ENCODE measurements at places on chromosomes 6 and 20.

DNA sequence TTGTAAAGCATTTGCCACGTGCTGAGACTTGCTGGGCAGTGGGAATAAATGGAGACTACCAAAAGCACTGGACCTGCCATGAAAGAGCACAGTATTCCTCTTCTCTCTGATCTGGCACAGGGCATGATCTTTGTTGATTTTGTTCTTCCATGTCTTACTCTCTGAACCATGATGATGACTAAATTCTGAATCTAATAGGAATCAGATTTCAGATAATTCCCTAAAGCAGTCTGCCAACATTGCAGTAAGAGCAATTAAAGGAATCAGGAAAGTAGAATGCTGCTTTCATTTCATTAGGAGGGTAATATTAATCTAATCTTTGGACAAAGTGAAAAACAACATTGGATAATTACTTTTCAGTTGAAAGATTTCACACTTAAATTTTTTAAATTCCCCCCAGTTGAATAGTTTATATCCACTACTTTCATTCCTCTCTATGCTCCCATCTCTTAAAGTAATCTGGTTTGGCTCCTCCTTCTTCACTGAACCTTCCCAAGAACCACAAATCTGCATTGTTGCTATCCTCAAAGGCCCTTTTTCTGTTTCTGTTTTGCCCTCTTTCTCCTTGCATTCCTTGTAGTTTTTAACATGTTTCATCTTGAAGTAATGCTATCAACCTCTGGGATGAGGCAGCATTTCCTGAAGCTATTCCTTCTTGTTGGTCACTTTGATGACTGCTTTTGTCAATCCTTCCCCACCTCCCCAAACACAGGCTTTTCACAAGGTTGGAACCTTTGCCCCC is 243.2 kb upstream of the TENT5A start:
- DNase-seq = no peak

DNA sequence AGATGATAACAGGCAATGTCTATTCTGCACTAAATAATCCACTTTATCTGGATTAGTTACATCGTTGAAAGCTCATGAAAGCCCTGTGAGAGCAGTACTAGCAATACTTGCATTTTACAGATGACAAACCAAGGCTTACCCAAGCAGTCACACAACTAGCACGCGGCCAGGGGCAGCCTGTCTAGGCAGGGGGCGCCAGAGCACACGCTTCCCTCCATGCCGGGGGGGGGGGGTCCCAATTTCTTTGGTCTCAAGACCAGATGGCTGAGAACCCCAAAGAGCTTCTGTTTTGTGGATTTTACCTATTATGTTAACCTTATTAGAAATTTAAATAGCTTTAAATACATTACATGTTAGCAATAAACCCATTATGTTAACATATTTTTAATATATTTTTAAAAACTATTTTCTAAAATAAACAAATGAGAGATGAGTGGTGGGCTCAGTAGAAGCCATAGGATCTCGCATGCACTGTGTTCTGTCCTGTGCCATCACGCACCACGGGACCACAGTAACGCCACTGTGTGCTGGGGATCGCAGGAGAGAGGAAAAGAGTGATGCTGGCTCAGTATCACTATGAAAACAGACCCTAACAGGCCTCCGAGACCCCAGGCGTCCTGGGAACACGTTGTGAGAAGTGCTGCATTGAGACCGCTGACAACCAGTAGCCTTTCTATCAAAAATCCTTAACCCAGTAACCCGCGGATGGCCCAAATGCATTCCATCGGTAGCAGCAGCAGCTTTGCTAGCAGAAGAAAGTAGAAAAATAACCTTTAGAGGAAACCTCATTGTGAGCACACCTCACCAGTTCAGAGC is 5.3 kb upstream of the PRR18 start:
- DNase-seq = peak; percentile 38

DNA sequence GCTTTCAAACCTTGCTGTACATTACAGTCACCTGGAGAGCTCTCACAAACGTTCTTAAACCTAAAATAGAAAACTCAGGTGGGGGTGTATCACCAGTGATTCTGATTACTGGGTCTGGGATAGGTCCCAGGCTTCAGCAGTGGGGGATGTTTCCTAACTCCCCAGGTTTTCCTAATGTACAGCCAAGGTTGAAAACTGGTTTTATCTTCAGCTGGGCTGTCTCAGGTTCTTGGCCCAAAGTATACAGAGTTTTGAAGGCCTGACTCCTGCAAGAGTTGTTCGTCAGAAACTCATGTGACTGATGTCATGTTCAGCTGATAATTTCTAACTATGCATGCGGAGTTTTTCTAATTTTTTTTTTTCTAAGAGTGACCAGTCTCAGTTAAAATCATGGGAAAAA is 9.8 kb downstream of the SYCP2L start:
- no peak for DNase-seq

DNA sequence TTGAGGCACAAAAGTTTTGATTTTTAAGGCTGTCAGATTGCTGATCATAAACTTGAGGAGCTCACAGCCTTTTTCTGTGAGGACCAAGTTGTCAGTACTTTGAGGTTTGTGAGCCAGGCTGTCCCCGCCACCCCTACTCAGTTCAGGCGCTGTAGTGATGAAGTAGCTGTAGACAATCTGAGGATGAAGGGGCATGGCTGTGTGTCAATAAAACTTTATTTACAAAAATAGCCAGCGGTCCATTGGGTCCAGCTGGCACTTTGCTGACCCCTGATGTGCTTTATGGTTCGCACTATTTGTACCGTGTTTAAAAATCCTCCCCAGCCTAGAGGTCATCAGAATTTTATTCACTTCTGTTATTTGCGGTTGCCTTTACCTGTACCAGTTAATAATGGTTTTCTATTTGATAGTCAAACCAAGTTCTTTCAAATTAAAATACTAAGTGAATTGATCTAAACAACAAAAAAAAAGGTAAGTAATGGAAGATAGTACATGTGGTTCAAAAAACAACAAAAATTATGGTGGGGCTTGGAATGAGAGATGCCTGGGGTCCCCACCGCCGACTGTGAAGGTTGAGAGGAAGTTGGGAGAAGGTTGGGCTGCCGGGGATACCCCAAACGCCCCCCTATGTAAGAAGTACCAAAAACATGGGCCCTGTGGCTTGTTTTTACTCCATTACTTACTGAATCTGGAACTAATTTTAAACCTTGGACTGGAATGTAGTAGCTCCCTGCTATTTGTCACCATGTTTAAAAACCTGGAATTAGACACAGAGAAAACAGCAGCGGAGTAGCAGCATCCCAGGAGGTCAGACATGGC is 123.6 kb downstream of the SYCP2 start:
- no peak for DNase-seq

DNA sequence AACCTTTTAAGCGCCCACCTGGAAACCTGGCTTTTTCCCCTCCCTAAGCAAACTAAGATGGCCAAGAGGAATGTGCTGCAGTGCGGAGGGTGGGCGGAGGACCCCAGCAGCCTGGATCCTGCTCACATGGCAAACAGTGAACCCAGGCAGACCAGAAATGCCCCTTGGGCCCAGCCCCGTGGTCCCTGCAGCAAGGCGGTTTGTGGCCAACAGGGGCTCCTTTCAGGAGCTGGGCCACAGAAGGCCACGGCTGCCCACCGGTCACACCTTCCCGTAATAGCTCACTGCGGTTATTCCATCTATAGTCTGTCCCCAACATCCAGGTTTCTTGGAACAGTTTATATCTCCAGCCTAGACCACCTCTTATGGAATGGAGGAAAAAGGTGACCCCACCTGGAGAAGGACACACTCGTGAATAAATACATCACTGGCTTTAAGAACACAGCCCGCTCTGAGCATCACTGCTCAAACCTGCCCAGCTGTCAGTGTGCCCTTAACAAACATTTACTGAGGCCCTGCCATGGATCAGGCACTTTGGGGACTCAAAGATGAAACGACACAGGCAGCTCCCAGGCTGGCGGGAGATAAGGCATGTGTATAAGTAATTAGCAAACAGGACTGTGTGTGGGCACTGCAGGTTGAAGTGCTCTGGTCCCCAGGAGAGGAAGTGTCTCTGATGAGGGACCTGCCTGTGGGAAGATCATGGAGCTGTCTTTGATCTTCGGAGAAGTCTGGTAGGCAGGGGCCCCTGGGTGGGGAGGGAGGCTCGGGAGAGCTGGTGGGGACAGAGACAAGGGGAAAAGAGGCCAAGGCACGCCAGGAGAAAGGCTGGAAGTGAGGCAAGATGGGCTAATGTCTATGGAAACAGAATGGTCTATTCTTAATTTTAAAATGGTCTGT is 3.2 kb upstream of the TUBB1 start:
- no peak for DNase-seq

- no peak for DNase-seq
These were observed 33.2 kb downstream of the B4GALT5 start for GRCh38 chr20:49680484-49680883.

DNA sequence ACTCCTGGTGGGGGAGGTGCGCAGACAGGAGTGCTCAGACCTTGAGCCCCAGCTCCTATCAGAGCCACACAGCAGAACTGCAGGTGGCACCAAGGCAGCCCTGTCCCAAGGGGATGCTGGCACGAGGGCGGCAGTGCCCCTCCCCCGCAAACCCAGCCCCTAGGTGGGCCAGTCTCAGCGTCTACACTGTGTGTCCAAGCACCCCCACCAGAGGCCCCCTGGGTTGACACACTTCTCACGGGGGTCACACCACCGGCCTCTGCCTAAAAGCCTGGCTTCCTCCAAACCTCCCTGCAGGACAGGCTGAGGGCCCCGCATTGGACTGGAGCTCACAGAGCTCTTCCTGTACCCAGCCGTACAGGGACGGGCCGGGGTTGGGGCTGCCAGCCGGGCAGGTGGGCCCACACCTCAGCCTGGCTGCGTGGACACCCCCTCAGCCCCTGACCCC is 8.1 kb downstream of the SLC2A4RG start:
- no peak for DNase-seq

DNA sequence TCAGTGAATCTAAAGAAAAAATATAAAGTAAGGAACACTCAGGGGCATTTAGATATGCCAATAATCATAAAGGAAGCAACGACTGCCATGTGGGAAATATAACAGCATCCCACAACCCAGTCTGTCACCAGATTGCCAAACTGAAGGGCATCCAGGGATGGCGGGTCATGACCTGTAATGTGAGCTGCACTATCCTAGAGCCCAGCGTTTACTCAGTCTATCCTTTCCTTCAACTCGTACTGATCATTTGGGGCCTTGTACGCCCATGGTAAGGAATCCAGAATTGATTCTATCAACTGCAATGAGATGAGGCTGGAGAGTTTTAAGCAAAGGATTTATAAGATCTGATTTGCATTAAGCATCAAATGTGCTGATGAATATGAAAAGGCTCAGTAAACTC is 5.3 kb downstream of the TRPC4AP start:
- no peak for DNase-seq

GRCh38 chr6:137430954-137431353 is 63.2 kb downstream of the OLIG3 start:
- DNase-seq = no peak

DNA sequence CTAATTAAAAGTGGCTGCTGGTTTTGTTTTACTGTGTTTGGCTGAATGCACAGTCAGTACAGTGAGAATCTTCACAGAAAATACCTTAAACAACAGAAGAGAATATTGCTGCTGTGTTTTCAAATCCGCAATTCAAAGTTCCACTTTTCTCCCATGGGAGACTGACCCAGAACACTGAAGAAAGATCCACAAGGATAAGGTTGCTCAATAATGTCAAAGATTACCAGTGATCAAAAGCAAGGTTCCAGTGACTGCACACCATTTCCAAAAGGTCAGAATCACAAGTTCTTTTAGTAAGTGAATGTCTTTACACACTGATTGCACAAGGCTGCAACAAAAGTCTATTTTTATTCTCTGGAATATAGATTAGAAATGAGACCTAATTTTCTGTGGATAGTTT is 82.3 kb downstream of the EPHA7 start:
- no peak for DNase-seq

DNA sequence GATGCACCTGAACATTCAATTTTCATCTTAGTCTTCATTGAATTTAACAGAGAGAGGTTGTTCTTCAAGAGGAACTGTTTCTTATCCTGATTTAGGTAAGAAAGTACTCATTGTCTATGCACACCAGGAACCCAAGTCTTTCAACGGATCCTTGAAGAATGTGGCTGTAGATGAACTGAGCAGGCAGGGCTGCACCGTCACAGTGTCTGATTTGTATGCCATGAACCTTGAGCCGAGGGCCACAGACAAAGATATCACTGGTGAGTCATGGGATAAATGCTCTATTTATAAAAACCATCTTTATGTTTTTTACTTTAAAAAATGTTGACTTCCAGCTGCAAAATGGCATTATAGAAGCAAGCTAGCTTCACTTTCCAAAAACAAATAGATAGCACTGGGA is 10.2 kb downstream of the NQO2 start:
- DNase-seq = no peak

DNA sequence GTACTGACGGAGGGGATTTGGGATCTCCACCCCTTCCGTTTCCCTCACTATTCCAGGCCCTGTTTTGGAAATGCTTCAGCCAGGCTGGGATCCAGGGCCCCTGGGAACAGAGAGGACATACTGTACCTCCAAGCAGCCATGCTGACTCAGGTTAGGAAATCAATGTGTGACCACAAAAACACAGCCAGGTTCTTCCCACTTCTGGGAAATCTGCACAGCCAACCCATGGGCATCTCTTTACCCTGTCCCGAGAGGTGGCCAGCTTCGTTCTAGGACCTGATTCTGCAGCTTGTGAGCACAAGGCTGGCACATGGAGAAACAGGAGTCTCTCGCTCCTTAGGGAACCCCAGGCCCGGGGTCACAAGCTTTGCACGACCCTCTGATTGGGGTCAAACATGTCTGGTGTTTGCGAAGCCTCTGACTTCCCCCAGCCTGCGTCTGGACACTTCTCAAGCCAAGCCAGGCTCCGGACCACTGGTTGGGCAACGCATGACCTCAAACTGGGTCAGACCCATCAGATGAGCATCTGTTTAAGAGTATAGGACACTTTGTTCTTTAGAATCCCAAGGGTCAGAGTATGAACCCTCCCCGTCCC is 8.3 kb upstream of the TTPAL start:
- no peak for DNase-seq

DNA sequence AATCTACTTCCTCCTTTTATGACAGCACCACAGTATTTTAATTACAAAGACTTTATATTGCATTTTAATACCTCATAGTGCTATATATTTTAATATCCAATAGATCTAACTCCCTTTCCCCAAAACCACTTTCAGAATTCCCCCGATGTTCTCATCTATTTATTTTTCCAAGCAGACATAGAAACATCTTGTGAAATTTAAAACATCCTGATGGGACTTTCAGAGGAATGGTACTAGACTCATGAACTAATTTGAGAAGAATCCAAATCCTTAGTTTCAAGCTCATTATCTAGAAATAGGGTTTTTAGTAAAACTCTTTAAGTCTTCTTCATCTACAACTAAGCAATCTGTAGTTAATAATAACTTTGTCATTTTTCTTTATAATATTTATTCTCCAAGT is 97.0 kb downstream of the TRERF1 start:
- DNase-seq = no peak

- DNase-seq = no peak
These were observed 306.4 kb upstream of the PRND start for GRCh38 chr20:4415281-4415680.

DNA sequence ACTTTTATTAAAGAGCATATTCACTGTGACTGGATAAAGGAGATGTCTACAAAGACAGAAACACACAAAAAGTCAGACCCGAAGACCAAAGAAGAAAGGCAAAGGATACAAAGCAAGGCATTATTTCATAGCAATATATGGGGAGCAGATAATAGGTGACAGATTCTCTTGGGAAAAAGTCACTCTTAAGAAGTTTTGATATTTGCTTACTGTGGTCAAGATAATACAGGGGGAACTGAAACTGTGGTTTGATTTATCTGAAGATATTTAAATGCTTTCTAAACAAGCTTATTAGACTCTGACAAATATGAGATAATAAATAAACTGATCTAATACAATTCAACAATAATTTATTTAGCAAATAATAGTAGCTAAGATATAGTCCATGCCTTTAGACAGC is 14.7 kb downstream of the CYP39A1 start:
- no peak for DNase-seq

GRCh38 chr6:125679128-125679527 is 70.3 kb upstream of the HEY2 start:
- no peak for DNase-seq
